ENCODE measurements at places on chromosomes 16 and 17.

DNA sequence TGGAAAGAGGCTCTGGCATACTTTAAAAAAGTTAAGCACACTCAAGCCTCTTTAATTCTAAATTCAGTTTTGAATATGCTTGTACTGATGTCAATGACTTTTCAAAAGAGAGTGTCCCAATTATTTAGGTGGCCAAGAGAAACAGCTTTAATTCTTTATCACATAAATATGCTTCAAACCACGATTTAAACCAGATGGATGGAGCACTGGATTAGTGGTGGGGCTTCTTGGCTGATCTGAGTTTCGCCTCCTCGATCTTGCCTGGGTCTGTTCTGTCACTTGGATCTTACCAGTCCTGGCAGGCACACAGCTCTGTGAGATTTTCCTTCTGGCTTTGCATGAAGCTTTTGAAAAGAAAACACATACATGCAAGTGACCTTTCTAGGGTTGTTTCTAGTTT, 467.8 kb downstream of the MAF start:
- no peak for DNase-seq

GRCh38 chr17:76491271-76492122, 9.7 kb downstream of the RHBDF2 start:
- no peak for DNase-seq

DNA sequence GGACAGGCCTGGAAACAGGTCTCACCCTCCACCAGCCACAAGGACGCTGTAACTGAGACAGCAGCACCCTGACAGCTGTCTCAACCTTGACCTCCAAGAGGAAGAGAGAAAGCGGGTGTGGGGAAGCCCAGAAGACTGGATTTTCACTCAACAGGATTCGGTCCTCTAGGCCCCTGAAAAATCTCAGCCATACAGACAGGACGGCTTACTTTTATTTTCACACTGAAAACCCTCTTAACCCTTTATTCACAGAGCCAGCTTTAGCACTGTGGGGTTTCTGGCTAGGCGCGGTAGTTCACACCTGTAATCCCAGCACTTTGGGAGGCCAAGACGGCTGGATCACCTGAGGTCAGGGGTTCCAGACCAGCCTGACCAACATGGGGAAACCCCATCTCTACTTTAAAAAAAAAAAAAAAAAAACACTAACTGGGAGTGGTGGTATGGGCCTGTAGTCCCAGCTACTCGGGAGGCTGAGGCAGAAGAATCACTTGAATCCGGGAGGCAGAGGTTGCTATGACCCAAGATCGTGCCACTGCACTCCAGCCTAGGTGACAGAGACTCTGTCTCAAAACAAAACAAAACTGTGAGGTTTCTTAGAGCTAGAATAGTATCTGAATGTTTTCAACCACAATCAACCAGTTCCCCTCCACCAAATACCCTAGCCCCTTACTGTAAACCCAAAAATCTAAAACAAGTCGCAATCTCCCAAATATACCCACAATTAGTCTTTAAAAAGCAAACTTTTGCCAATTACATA, 5.3 kb downstream of the ANKRD11 start:
- DNase-seq, result peak; percentile 67

DNA sequence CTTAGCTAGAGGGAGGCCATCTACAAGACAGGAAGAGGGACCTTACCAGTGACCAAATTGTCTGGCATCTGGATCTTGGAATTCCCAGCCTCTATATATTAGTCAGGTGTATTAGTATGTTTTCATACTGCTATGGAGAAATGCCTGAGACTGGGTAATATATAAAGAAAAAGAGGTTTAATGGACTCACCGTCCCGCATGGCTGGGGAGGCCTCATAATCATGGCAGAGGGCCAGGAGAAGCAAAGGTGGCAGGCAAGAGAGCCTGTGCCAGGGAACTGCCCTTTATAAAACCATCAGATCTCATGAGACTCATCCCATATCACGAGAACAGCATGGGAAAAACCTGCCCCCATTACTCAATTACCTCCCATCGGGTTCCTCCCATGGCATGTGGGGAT, 500.2 kb downstream of the SHISA9 start:
- DNase-seq, result no peak

DNA sequence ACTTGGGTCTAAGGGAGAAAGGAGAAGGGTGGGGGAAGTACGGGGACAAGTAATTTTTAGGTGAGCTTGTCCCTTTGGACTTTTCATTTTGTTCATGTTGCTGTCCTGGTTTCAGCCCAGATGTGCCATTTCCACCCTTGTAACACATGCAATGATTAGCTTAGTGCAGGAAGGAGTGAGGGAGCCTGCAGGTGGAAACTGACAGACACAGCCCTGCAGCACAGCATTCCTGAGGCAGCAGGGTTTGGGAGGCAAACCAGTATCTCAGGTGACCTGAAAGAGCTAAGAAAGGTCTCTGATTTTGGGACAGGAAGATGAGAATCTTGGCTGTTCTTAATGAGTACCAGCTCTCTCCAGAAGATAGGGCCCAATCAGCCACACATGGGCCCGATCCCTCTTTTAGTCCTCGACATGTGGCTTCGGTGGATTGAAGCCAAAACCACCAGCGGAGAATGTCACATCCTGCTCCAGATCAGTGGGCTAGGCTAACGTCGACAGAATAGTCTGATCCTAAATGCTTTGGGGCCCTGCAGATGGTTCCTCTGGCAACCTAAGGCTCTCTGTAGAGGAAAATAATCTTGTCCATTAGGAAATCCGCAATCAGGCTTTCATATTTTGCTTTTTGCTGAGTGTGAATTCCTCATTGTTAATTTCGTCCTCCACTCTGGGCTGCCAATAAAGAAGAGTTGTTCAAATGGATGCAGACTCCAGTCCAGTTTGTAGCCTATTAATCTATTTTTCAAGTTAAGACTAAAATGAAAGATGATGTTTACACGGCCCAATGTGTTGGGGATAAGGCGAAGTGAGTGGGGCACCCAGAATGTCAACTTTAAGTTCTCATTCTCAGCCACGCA, 3.8 kb upstream of the RNF157 start:
- no peak for DNase-seq

- no peak for DNase-seq
These were observed 26.2 kb downstream of the TRIM16 start for GRCh38 chr17:15657868-15658267.
